ENCODE measurements at places on chromosomes 6 and 20. TPM values are rescaled to one million over a fixed set of nuclear protein-coding genes. Genes with fewer than 3 reads are reported as not detected.

Gene HLA-DMA
- total RNA-seq = 3.3 TPM

Gene TGM3
- total RNA-seq = not detected

Gene ADGB
- total RNA-seq = not detected

Gene CD2AP
- total RNA-seq = 18.5 TPM

Gene ZNF311
- 0.99 TPM for total RNA-seq

Gene NKAIN4
- total RNA-seq = not detected

Gene COL9A3
- total RNA-seq = 0.39 TPM

Gene MRAP2
- 2.7 TPM for total RNA-seq

Gene PTCRA
- total RNA-seq = not detected

All from smooth muscle cell of the pulmonary artery (primary cell).